Colonic mucosa (tissue), 4 donors: ENCODE measurements at places on chromosomes 4 and X. TPM values are rescaled to one million over a fixed set of nuclear protein-coding genes. Genes with fewer than 3 reads are reported as not detected.

DNA sequence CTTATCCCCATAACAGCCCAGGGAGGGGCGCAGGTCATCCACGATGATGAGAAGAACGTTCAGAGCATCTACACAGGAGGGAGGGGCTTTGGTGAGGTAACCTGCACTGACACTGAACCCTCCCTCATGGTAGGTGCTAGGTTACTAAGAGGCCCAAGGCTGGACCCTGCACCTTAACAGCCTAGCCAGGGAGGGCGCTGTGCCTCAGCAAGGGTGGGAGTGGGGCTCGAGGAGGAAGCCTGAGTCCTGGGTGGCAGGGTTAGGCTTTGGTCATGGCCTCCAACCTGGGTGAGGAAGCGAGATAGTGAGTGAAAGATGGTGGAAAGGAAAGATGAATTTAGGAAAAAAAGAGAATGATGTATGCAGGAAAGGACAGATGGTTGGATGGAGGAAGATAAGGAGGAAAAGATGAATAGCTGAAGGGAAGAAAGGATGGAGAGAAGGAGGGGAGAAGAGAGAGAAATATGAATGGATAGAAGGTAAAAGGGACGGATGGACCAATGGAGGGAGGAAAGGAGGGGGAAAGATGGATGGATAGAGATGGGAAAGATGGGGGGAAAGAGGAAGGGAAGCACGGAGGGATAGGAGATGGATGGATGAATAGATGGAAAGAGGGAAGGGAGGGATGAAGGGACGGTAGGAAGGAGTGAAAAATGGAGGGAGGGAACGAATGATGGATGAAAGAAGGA, 736 bp downstream of the IDS start:
- H3K27ac ChIP-seq, result peak overlapping the region; percentile 71
- no peak for DNase-seq
- H3K27me3 ChIP-seq, result no peaks in the 10 kb centered on the region
- no peaks in the 10 kb centered on the region for H3K36me3 ChIP-seq
- H3K4me1 ChIP-seq, result no peaks in the 10 kb centered on the region
- peak overlapping the region; percentile 41 for H3K4me3 ChIP-seq

- H3K27me3 ChIP-seq, result no peaks in the 10 kb centered on the region
- DNase-seq, result no peak
- no peak overlapping the region for H3K27ac ChIP-seq
- no peak overlapping the region for H3K4me3 ChIP-seq
- no peaks in the 10 kb centered on the region for H3K4me1 ChIP-seq
- H3K36me3 ChIP-seq, result no peaks in the 10 kb centered on the region
Observed at GRCh38 chr4:106615961-106616360, 247.4 kb upstream of the GIMD1 start.

GRCh38 chr4:157389741-157390140, 169.2 kb downstream of the GRIA2 start:
- H3K36me3 ChIP-seq, result no peaks in the 10 kb centered on the region
- no peak overlapping the region for H3K4me3 ChIP-seq
- no peaks in the 10 kb centered on the region for H3K4me1 ChIP-seq

DNA sequence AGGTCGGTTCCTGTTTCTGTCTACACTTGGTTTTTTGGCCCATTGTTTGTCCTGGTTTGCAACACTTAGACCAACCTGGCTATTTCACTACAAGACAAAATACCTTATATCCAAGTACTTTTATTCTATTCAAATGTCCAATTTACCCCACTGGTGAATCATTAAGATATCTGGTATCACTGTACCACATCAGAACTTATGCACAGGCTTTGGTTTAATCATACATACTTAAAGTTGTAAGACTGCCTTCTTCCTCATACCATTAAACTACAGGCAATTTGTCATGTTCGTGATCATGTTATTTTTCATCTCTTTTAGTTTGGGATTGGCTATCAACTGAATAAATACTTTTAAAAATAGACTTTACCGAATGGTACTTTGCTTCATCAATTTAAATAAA, 53.0 kb upstream of the ATOH1 start:
- H3K36me3 ChIP-seq, result no peaks in the 10 kb centered on the region
- DNase-seq, result no peak
- no peak overlapping the region for H3K4me3 ChIP-seq
- no peak overlapping the region for H3K27ac ChIP-seq
- H3K27me3 ChIP-seq, result no peaks in the 10 kb centered on the region

Gene GIMD1
- total RNA-seq, result not detected

Gene APELA
- not detected for total RNA-seq

Gene HNRNPH2
- 72.1 TPM for total RNA-seq

Gene RTL3
- total RNA-seq, result not detected
